ENCODE measurements at places on chromosomes 6 and 20.

- no peak overlapping the region for H3K27ac ChIP-seq
- no peak overlapping the region for H3K4me3 ChIP-seq
- H3K27me3 ChIP-seq, result no peaks in the 10 kb centered on the region
- no peaks in the 10 kb centered on the region for H3K36me3 ChIP-seq
- H3K4me1 ChIP-seq, result no peaks in the 10 kb centered on the region
- no peak for DNase-seq
These were observed 220.5 kb downstream of the TENT5A start for GRCh38 chr6:81531869-81532561.

- no peaks in the 10 kb centered on the region for H3K36me3 ChIP-seq
- H3K27ac ChIP-seq, result no peak overlapping the region
- no peaks in the 10 kb centered on the region for H3K4me1 ChIP-seq
- H3K4me3 ChIP-seq, result no peak overlapping the region
- H3K27me3 ChIP-seq, result no peaks in the 10 kb centered on the region
These were observed 22.8 kb downstream of the VGLL2 start for GRCh38 chr6:117288083-117288715.

- peaks cover 6% of the 10 kb centered on the region for H3K27me3 ChIP-seq
- no peak overlapping the region for H3K27ac ChIP-seq
- H3K4me3 ChIP-seq, result no peak overlapping the region
- no peak for DNase-seq
These were observed 4.3 kb downstream of the DLGAP4 start for GRCh38 chr20:36310215-36310981.

DNA sequence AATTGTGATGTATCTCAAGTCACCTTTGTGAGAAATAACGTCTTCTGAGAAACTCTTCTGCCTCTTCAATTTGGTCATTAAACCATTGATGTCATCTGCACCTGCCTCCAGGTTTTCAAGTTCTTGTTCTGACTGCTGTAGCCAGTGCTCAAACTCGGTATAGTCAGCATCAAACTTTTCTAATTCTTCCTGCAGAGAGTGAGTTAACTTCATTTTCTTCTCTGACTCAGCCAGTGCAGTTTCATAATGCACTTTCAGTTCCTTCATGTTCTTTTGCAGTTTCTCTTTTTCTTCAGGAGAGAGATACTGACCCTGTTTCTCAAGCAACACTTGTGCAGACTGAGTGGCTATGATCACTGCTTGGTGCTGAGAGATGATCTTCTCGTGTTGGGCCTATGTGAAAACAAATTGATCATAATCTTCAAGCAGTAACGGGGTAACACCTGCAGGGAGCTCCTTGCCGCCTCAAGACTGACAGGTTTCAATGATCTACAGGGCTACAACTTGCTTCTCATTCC, 48.8 kb downstream of the DST start:
- no peak overlapping the region for H3K27ac ChIP-seq
- H3K36me3 ChIP-seq, result peaks cover 5% of the 10 kb centered on the region
- H3K27me3 ChIP-seq, result no peaks in the 10 kb centered on the region
- H3K4me1 ChIP-seq, result no peaks in the 10 kb centered on the region
- no peak overlapping the region for H3K4me3 ChIP-seq

- H3K4me1 ChIP-seq, result no peaks in the 10 kb centered on the region
- no peak overlapping the region for H3K4me3 ChIP-seq
- no peaks in the 10 kb centered on the region for H3K36me3 ChIP-seq
- H3K27ac ChIP-seq, result no peak overlapping the region
These were observed 97.6 kb downstream of the PKHD1 start for GRCh38 chr6:51989789-51990188.

GRCh38 chr6:147003186-147003585, 201.0 kb upstream of the STXBP5 start:
- H3K27me3 ChIP-seq, result no peaks in the 10 kb centered on the region
- no peaks in the 10 kb centered on the region for H3K36me3 ChIP-seq
- no peak overlapping the region for H3K4me3 ChIP-seq
- H3K27ac ChIP-seq, result no peak overlapping the region
- no peak for DNase-seq

- peak; percentile 56 for DNase-seq
- H3K27me3 ChIP-seq, result no peaks in the 10 kb centered on the region
These were observed 43.2 kb downstream of the SESN1 start for GRCh38 chr6:109051301-109052017.

GRCh38 chr6:145491126-145491525, 244.2 kb downstream of the EPM2A start:
- no peaks in the 10 kb centered on the region for H3K36me3 ChIP-seq
- H3K27me3 ChIP-seq, result no peaks in the 10 kb centered on the region
- H3K4me1 ChIP-seq, result peaks cover 12% of the 10 kb centered on the region
- DNase-seq, result no peak
- no peak overlapping the region for H3K4me3 ChIP-seq
- no peak overlapping the region for H3K27ac ChIP-seq

DNA sequence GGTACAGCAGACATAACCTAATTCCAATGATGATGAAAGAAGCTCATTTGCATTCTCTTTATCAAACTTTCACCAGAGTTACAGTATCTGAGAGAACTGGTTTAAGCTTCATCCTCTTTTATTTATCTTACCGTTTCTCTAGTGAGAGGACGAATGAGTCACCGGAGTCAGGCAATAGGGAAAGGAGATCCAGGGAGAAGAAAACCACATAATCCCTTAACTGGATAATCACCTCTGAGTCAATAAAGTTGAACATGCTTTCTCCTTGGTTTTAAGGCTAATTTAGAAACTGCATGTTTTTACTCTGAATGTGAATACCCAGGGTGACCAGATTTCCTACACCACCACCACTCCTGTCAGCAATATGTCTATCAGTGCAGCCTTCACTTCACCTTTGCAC, 313.7 kb upstream of the TBX18 start:
- H3K27ac ChIP-seq, result no peak overlapping the region
- no peaks in the 10 kb centered on the region for H3K36me3 ChIP-seq
- peak; percentile 5 for DNase-seq

- H3K36me3 ChIP-seq, result no peaks in the 10 kb centered on the region
- no peak overlapping the region for H3K4me3 ChIP-seq
- no peaks in the 10 kb centered on the region for H3K27me3 ChIP-seq
- H3K27ac ChIP-seq, result no peak overlapping the region
These were observed 89.3 kb downstream of the EPB41L2 start for GRCh38 chr6:130973521-130974277.

DNA sequence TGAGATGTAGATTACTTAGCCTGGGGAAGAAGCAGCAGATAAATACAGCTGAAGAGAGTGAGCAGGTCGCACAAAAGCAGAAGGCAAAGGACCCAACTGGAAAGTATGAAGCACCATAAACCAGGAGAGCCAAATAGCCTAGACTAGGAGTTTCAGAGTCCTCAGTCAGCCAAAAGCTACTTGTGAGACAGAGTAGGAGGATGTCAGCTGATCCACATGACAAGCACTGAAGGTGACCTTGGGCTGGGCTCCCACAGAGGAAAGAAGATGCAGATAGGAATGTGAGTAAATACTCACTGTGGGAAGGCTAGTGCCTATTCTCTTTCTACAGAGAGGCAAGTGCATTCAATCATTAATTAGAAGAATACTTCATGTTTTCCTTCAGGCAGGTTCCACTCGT, 274.0 kb upstream of the POU3F2 start:
- no peak overlapping the region for H3K27ac ChIP-seq
- no peaks in the 10 kb centered on the region for H3K4me1 ChIP-seq
- H3K4me3 ChIP-seq, result no peak overlapping the region
- DNase-seq, result no peak
- no peaks in the 10 kb centered on the region for H3K36me3 ChIP-seq

DNA sequence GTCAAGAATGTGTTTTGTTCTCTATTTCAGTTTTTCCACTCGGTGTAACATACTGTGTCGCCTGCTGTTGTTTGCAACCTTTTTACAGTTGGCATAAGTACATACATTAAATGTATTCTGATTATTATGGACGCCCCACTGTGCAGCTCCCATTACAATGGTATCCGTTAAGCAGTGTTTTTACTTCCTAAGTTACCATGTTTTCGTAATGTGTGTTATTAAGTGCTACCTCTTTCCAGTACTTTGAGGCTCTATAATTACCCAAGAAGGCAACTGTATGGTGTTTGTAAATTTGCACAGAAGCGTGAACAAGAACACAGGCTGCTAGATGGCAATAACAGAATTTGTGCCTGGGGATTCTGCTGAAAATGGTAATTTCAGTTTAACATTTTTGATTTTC, 568.0 kb upstream of the MARCKS start:
- no peak for DNase-seq
- H3K27me3 ChIP-seq, result no peaks in the 10 kb centered on the region
- no peaks in the 10 kb centered on the region for H3K36me3 ChIP-seq
- H3K4me3 ChIP-seq, result no peak overlapping the region
- no peaks in the 10 kb centered on the region for H3K4me1 ChIP-seq
- H3K27ac ChIP-seq, result no peak overlapping the region

DNA sequence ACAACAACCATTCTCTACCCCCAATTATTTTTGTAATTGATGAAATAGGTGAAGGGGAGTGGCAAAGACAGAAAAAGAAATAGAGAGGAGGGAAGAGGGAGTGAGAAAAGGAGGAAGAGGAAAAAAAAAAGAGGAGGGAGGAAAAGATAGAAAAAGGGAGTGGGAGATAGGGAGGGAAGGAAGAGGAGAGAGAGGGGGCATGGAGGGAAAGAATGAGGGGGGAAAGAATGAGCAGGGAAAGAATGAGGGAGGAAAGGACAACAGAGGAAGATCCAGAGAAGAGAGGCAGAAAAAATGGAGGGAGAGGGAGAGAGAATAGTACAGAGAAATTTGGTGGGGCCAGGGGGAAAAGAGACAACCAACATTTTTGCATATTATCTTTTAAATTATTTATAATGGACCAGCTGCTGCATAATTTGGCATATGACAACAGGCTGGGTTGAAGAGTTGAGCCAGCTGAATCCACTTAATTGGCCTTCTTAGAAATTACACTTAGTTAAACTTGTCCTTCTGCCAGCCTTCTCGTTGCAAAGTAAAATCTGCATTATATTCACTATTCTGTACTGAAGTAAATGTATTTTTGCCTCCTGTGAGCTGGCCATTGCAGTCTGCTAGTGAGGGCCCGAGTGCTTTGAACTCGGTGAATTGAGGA, 101.0 kb downstream of the ARHGAP18 start:
- DNase-seq, result no peak
- no peak overlapping the region for H3K27ac ChIP-seq
- H3K36me3 ChIP-seq, result peaks cover 88% of the 10 kb centered on the region
- no peak overlapping the region for H3K4me3 ChIP-seq
- no peaks in the 10 kb centered on the region for H3K4me1 ChIP-seq

DNA sequence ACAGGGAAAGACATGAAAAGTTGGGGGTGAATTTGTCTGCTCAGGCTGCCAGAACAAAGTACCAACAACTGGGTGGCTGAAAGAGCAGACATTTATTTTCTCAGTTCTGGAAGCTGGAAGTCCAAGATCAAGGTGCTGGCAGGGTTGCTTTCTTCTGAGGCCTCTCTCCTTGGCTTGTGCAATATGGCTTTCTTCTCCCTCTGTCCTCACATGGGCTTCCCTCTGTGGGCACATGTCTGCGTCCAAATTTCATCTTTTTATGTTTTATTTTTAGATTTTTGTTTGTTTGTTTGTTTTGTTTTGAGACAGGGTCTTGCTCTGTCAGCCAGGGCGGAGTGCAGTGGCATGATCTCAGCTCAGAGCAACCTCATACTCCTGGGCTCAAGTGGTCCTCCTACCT, 6.2 kb upstream of the SYNJ2 start:
- DNase-seq, result no peak
- H3K4me1 ChIP-seq, result peaks cover 72% of the 10 kb centered on the region
- H3K4me3 ChIP-seq, result no peak overlapping the region
- H3K36me3 ChIP-seq, result no peaks in the 10 kb centered on the region

- H3K4me3 ChIP-seq, result peak overlapping the region; percentile 40
- H3K27ac ChIP-seq, result peak overlapping the region; percentile 34
- peaks cover 40% of the 10 kb centered on the region for H3K4me1 ChIP-seq
- peaks cover 33% of the 10 kb centered on the region for H3K36me3 ChIP-seq
These were observed 2.0 kb downstream of the EEF1E1 start for GRCh38 chr6:8100159-8100854.

GRCh38 chr6:132675749-132676148, 16.8 kb upstream of the TAAR1 start:
- peaks cover 24% of the 10 kb centered on the region for H3K4me1 ChIP-seq
- H3K4me3 ChIP-seq, result no peak overlapping the region
- no peaks in the 10 kb centered on the region for H3K36me3 ChIP-seq
- no peak for DNase-seq

DNA sequence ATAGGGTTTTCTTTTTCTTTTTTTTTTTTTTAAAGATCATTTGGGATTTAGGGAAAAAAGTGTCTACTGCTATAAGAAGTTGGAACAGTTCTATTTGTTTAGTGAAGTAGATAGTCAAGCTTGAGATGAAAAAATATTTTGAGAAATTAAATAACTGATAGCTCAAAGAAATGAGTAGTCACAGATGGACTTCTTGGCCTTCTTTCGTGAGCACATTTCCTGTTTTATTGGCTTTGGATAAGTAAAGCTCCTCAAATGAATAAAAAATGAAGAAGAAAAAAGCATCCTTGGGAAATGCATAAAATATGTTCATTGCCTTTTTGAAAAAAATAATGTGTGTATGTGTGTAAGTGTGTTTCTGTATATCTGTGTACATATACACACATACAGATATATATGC, 515.9 kb downstream of the GRIK2 start:
- H3K4me1 ChIP-seq, result peaks cover 4% of the 10 kb centered on the region
- H3K27me3 ChIP-seq, result no peaks in the 10 kb centered on the region
- no peak for DNase-seq
- H3K27ac ChIP-seq, result no peak overlapping the region

DNA sequence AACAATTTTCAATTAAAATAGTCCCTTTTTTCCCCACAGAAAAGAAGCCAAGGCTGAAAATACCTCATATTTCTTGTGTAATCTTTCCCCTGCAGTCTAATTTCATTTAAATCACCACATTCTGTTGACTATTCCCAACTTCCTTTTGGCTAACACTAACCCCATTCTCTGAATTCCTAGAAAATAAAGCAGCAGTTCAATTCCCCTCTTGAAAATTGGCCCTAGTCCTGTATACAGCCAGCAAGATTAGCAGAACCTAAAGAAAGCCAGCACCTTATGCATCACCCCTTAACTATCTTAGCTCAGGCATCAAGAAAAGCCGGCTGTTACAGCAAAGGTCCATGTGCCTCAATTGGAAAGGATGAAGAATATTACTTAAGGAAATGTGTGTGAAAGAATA, 69.7 kb downstream of the MDN1 start:
- H3K36me3 ChIP-seq, result peaks cover 24% of the 10 kb centered on the region
- no peak for DNase-seq
- no peak overlapping the region for H3K27ac ChIP-seq
- no peak overlapping the region for H3K4me3 ChIP-seq
- H3K27me3 ChIP-seq, result no peaks in the 10 kb centered on the region

Measured in HepG2 (cell line).